ENCODE measurements at places on chromosomes 16 and 17.

- no peak for DNase-seq
These were observed 11.7 kb downstream of the PAM16 start for GRCh38 chr16:4339455-4339854.

GRCh38 chr17:7652388-7653356 lies 1.9 kb downstream of the ATP1B2 start:
- DNase-seq, result no peak

- no peak for DNase-seq
These were observed 29.5 kb downstream of the KNOP1 start for GRCh38 chr16:19688396-19689024.

- peak; percentile 68 for DNase-seq
These were observed 246.6 kb upstream of the RPL38 start for GRCh38 chr17:73956595-73957465.

DNA sequence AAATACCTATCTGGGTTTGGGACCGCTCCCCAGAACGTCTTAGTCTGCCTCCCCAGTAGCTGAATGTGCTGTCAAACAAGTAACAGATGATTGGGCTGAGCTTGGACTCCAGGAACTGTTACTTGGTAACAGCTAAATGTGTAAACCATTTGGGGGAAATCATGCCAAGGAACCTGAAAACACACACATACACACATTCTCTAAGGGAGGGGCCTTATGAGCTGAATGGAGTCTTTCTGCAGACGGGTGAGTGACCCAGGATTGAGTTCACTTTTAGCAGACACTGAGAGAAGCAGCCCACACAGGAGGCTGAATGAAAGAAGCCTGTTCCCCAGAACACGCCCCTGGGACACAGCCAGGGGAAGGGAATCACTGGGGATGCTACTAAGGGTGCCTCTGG lies 1.6 kb downstream of the ACLY start:
- DNase-seq, result no peak

- peak; percentile 92 for DNase-seq
These were observed at the start of gene PRKCB for GRCh38 chr16:23835390-23836077. PRKCB (plus strand) TSS chr16:23835983.

DNA sequence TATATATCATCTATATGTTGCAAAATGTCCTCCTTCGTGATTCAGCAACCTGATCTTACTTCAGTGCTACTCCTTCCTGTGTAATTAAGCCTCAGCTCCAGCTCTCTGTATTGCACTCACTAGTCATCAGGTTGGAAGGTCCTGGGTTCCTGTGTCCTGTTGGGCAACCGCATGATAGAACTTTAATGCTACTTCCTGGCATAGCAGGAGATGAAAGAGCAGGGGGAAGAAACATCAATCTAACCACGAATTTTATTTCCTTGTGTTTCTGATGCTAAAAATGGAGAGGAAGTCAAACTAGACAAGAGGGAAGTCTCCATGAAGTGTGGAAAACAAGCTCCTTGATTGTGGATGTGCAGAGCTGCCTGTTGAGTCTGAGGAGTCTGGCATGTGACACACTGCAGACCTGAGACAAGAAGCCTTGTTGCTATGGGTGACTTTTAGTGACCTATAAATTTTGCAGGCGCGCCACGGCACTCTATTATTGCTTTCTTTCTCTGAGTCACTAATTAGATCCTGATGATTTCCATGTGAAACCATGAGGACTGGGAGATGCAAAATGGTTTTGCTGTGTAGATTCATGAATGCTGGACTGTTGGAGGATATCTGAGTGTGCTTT lies 25.6 kb downstream of the IGSF6 start:
- peak; percentile 14 for DNase-seq

Data from OCI-LY7 (cell line).